Activated naive CD4-positive, alpha-beta T cell treated with anti-CD3 and anti-CD28 coated beads, Interleukin-2, amount 10 ng/mL, durations not matched to agents 5 hours and 36 hours (primary cell): ENCODE measurements at places on chromosomes 4 and X. TPM values are rescaled to one million over a fixed set of nuclear protein-coding genes. Genes with fewer than 3 reads are reported as not detected.

Gene AVPR2
- not detected for total RNA-seq

Gene NXF2B
- total RNA-seq, result not detected

Gene TMPRSS11F
- not detected for total RNA-seq

Gene MAGEC3
- total RNA-seq, result not detected

Gene FREM3
- total RNA-seq, result 0.05 TPM

Gene NAAA
- 44.5 TPM for total RNA-seq

Gene TMSB15A
- 0.84 TPM for total RNA-seq

Gene JAKMIP1
- total RNA-seq, result 4.9 TPM

Gene ADH1A
- total RNA-seq, result not detected

Gene NEIL3
- 27.4 TPM for total RNA-seq

Gene POU3F4
- total RNA-seq, result not detected

Gene ADD1
- 251 TPM for total RNA-seq

Gene FHDC1
- 0.05 TPM for total RNA-seq

Gene MAGEA4
- total RNA-seq, result not detected

Gene CENPI
- 18.9 TPM for total RNA-seq

Gene NIPAL1
- 1.1 TPM for total RNA-seq

Gene AMOT
- 0.71 TPM for total RNA-seq

Gene LRRC66
- total RNA-seq, result 0.12 TPM

Gene CLGN
- 0.07 TPM for total RNA-seq

Gene VSIG4
- total RNA-seq, result not detected

Gene CYSLTR1
- 41.8 TPM for total RNA-seq

Gene CFAP99
- not detected for total RNA-seq

Gene BANK1
- 0.46 TPM for total RNA-seq

Gene KLF8
- total RNA-seq, result 8.1 TPM

Gene PDGFC
- not detected for total RNA-seq

Gene CLIC2
- total RNA-seq, result 0.22 TPM

Gene RBM46
- total RNA-seq, result not detected

Gene MBNL3
- total RNA-seq, result 28.6 TPM

Gene RNF212
- 0.65 TPM for total RNA-seq

Gene PDZD4
- total RNA-seq, result 1.1 TPM

Gene PRDM5
- total RNA-seq, result 0.13 TPM

Gene SMR3B
- not detected for total RNA-seq

Gene COX7B2
- total RNA-seq, result not detected

Gene GALNT7
- total RNA-seq, result 21.0 TPM

Gene ADAD1
- total RNA-seq, result not detected

Gene GC
- total RNA-seq, result not detected

Gene ARAP2
- 41.6 TPM for total RNA-seq

Gene NAP1L2
- total RNA-seq, result 2.5 TPM

Gene SPANXA1
- total RNA-seq, result not detected

Gene UGT2B10
- total RNA-seq, result not detected

Gene BEX5
- 5.8 TPM for total RNA-seq

Gene ARHGEF9
- total RNA-seq, result 18.1 TPM

Gene TREX2
- 2.4 TPM for total RNA-seq

Gene ARX
- total RNA-seq, result not detected

Gene MMRN1
- total RNA-seq, result 1.1 TPM

Gene GUCY1B1
- total RNA-seq, result 0.14 TPM

Gene CXCL5
- not detected for total RNA-seq
